ENCODE measurements at places on chromosomes 7 and 10. TPM values are rescaled to one million over a fixed set of nuclear protein-coding genes. Genes with fewer than 3 reads are reported as not detected.

Gene KCNH2
- 0.11 TPM for total RNA-seq

Gene CC2D2B
- total RNA-seq, result not detected

Gene NEURL1
- 1.6 TPM for total RNA-seq

DNA sequence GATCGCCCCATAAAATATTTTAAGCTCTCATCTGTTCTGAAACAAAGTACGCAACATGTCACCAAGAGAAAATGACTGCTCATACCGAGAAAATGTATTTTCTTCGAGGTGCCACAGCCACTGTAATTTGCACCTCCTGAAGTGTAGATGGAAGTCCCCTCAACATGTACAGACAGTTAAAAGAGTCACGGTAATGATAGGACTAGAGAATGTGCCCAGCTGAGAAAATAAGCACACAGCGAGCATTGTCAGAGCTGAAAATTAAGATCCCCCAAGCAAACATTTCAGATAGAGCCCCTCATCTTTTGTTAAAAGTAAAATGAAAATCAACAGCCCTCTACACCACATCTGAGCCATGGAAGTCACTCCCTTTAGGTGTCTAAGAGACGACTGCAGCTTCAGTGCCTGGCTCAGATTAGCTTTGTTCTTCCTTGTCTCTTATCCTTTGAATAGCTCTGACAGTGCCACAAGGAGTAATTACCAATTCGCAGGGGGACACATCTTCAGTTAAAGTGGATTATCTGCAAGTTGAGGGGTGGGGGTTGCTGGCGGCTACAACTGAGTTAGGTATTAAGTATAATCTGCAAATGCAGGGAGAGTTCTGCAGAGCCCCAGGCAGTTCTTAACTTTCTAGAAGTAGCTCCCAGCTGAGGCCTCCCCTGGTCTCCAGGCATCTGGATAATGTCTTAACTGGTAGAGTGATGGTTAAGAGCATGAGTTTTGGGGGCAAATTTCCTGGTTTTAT, 222.7 kb upstream of the C7orf33 start:
- DNase-seq, result no peak

GRCh38 chr7:8435590-8436545, 2.5 kb downstream of the NXPH1 start:
- DNase-seq, result no peak

DNA sequence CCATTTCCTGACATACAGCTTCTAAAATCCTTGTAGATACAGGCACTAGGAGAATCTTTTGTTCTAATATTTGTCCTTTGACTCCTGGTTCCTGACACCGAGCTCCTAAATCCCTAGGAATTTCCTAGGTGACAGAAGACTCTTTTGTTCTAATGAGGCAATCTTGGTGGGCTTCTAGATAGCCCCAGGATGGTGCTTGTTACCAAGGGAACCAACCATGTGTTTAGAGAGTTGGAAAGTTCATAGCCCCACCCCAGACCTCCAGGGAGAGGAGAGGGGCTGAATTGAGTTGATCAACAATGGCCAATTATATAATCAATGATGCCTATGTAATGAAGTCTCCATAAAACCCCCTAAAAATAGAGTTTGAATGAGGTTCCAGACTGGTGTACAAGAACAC, 145.1 kb downstream of the JMJD1C start:
- no peak for DNase-seq

All from CD8-positive, alpha-beta memory T cell (primary cell).